ENCODE measurements at places on chromosomes 2 and 18.

- DNase-seq, result peak; percentile 49
These were observed 7.7 kb upstream of the POU3F3 start for GRCh38 chr2:104845946-104846785.

- no peak for DNase-seq
These were observed 265.5 kb downstream of the SRBD1 start for GRCh38 chr2:45345331-45346234.

- DNase-seq, result peak; percentile 15
These were observed 14.9 kb upstream of the CNNM3 start for GRCh38 chr2:96801005-96801785.

GRCh38 chr2:209424199-209424701 lies 403 bp downstream of the MAP2 start:
- no peak for DNase-seq

GRCh38 chr2:49154140-49154539 lies at the start of gene FSHR:
Gene FSHR, minus strand, starts transcription at chr2:49154515. Its CDS starts 98 bp downstream, at chr2:49154417.
- no peak for DNase-seq

GRCh38 chr2:83234246-83234645 lies 1224.8 kb downstream of the SUCLG1 start:
- DNase-seq, result no peak

GRCh38 chr2:54773838-54774237 lies 50.4 kb downstream of the EML6 start:
- DNase-seq, result no peak

GRCh38 chr2:157440404-157441071 lies 3.4 kb downstream of the CYTIP start:
- no peak for DNase-seq

DNA sequence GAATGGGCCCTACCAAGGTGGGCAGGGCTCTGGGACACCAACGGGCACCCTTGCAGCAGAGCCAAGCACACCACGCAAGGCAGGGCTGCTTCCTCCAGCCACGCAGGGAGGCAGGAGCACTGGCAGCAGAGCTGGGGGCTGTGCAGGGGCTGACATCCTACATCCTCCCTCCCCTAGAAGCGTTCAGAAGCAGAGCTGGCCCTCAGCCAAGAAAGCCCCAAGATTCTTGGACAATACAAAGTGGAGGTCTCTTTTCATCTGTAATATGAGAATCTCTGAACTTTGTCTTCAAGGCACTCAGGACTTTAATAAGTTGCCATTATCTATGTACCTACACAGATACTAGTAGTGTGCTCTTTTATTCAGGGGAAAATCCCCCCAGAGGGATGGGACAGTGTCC lies 128.1 kb upstream of the AGAP1 start:
- no peak for DNase-seq

DNA sequence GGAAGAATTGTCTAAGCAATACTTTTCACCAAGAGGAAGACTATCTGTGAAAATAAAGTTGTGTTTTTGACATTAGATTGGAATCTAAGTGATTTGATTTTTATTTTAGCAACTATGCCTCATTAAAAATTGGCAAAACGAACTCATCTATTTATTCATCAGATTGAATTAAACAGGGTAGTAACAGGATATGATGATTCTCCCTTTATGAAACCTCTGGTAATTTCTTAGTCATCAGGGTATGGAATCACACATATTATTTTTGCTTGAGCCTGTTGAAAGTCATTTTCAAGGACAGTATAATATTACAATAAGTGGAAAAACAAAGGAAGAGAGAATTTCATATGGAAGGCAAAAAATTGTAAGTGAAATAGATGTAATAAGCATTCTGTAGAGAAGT lies 22.0 kb downstream of the ZNF804A start:
- no peak for DNase-seq

- DNase-seq, result no peak
These were observed 150.3 kb downstream of the PLEKHA3 start for GRCh38 chr2:178630581-178630980.

- no peak for DNase-seq
These were observed 399.8 kb downstream of the ADCYAP1 start for GRCh38 chr18:1304392-1304992.

- no peak for DNase-seq
These were observed 322.6 kb downstream of the CELF4 start for GRCh38 chr18:37242826-37243560.

DNA sequence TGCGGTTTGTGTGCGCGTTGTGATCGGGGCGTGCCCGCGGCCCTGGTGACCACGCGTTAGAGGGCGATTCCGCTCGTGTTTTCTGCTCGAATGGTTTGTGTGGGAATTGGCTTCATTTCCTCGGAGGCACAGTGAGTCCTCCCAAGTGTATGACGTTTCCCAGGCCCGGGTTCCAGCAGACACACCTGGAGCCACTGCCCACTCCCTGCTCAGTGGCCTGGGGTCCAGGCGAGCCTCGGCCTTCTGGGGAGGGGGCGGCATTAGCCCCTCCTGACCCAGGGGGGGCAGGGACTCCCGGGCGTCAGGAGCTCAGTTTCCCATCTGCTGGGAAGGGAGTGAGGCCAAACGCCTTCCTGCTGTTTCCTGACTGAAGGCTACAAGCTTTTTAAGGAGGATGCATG lies 92.1 kb downstream of the NFATC1 start:
- DNase-seq, result no peak

GRCh38 chr2:72926811-72927465 lies 9.6 kb downstream of the EMX1 start:
- DNase-seq, result no peak

DNA sequence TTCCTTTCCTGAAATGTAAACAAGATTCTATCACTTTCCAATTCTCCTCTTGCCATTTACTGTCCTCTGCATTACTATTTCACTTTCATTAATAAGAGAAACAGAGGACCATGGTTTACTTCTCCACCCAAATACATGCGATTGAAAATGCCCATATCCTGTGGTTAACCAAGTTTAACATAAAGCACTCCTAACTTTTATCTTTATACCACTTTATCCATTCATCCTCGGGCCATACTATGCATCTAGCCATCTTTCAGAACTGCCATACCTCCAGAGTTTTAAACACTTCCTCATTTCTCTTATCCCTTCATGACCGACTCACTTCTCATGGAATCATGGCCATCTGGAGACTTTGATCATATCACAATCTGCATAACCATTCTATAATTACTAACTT lies 1182.3 kb downstream of the CNTNAP5 start:
- no peak for DNase-seq

DNA sequence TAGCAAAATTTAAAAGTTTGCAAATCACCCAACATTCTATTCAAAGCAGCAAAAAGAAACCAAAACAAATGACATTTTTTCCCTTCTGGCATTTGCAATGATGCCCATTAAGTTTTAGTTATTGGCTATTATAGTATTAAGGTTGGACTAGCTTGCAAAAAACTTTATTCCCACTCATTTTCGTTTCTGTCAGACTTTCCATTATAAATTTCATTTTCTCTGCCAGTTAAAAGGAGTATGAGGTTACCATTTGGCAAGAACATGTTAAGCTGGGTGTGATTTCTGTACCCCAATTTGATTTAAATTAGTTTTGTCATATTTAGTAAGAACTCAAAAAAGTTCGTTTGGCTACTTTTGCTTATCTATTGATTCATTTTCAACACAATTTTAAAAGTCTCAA lies 187.9 kb downstream of the TCF4 start:
- DNase-seq, result no peak

GRCh38 chr18:12839057-12839525 lies 44.9 kb downstream of the PTPN2 start:
- DNase-seq, result no peak

DNA sequence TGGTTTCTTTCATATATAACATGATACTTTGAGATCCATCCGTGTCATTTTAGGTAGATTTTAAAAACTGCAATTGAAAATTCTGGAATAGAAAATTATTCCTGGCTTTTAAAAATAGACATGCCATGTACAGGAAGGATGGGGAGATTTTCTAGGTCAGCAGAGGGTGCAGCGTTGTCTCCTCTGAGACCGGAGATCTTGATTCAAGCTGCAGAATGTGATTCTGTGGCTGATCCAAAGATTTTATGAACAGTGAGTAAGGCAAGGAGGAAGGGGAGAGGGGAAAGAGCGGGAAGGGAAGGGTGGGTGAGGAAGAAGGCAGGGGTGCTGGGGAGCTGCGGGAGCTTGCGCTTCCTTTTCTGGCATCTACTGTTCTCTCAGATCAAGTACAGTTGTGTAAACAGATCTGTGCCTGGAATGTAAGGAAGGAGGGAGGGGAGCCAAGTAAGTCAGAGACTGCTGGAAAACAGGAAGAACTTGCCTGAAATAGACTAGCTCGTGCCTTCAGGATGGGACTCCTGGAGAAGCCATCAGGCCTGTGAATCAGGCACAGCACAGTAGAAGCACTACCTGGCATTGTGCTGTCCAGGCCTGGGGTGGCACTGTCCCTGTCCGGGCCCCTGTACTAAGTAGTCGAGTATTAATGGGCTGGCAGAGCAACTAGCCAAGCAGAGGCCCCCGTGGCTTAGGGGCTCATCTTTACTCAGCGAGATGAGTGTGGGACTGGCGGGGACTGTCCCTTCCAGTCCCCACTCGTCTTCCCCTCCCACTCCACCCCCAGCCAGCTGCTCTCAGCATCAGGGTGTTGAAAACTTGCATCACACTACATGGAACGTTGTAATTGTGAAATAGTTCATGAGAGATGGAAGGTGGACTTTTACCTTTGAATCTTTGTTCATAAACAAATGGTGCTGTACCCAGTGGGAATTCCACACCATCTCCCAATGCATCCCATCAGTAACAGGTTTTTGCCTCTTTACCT lies 163.5 kb downstream of the UXS1 start:
- no peak for DNase-seq

GRCh38 chr2:219470429-219470828 lies 28.3 kb upstream of the GMPPA start:
- no peak for DNase-seq

- DNase-seq, result no peak
These were observed 375.8 kb upstream of the NXPH2 start for GRCh38 chr2:139155991-139156390.

- DNase-seq, result no peak
These were observed 35.2 kb upstream of the CDH19 start for GRCh38 chr18:66638856-66639629.

DNA sequence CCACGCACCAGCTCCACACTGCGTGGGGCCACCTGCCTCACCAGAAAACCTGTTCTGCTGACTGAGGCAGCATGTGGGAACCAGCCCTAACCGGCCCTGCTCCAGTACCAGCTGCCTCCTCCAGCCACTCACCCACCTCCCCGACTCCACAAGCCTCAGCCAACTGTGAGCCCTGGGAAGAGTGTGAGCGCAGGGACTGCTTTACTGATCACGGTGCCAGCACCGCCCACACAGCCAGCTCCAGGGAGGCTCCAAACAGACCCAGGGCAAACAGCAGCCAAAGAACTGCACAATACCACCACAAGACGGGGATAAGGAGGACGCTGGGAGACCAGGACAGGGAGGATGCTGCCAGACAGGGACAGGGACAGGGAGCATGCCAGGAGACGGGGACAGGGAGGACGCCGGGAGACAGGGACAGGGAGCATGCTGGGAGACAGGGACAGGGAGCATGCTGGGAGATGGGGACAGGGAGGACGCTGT lies 28.4 kb downstream of the EIPR1 start:
- DNase-seq, result peak; percentile 83

GRCh38 chr18:8235894-8236293 lies 373.3 kb upstream of the RAB12 start:
- no peak for DNase-seq

DNA sequence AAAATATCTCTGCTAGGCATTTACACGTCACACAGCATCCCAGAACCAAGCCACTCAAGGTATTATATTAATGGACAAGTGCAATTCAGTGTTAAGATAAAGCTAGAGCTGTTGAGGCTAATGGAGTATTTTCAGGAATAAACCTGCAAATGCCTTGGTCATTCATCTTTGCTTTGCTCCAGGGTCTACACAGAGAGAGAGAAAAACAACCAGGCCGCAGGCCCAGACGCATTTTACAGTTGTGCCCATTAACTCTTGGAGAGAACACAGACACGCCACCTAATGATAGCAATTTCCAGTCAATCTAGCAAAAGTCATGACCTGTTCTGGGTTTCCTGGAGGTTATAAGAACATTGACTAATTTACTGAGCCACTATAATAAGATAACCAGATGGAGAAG lies 829.3 kb downstream of the LRRTM4 start:
- DNase-seq, result no peak

DNA sequence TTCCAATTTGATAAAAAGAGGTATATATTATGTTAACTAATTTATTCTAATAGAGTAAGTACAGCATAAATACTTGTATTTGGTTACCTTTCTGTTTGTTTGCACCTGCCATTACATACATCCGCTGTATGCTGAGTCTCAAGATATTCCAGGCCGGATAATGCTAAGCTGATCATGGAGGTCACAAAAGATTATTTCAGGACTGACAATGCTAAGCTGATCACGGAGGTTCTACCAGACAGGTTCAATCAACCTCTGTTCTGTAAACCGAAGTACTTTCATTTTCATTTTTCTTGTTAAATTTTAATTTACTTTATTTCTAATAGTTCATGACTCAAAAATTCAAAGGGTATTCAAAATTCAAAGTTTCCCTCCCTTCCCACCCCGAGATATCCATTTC lies 31.1 kb downstream of the PNO1 start:
- DNase-seq, result no peak

DNA sequence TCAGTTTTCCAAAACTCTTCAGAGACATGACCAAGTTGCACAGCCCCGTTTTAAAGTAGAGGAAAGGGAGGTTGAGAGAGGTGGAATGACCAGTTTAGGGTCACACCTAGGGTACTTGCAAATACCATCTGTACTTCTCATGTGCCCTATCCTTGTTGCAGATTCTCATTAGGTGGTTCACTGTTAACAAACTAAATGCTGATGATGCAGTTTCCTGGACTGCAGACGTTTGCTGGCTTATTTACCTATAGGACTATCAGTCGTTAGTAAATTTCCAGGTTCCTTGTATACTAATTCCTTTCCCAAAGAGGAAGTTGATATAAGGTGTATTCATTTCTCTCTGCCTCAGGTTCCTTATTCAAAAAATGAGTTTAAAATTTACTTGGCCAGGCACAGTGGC lies 1.4 kb downstream of the FARP2 start:
- DNase-seq, result no peak

GRCh38 chr2:175579646-175580045 lies 398.1 kb upstream of the ATP5MC3 start:
- no peak for DNase-seq

GRCh38 chr18:9404565-9405060 lies 70.0 kb downstream of the TWSG1 start:
- DNase-seq, result no peak

DNA sequence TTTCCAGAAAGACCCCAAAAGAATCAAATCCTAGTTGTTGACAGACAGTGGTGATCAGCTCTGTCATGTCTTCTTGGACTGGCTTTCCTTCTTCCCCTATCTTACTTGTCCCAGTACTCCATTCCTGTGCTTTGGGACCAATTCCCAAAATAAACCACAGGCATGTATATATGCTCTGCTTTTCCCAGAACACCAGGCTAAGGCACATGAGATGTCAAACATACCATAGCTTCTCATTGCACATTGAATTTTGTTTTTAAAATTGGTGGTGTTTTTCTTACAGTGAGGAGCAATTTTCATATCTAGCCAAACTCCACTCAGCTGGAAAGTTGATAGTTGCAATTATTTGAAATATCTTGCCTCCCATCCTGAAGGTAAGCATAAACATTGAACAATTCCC lies 88.9 kb upstream of the RGPD4 start:
- no peak for DNase-seq

All from amygdala (tissue), 56 donors.